ENCODE measurements at places on chromosomes 6 and 20.

DNA sequence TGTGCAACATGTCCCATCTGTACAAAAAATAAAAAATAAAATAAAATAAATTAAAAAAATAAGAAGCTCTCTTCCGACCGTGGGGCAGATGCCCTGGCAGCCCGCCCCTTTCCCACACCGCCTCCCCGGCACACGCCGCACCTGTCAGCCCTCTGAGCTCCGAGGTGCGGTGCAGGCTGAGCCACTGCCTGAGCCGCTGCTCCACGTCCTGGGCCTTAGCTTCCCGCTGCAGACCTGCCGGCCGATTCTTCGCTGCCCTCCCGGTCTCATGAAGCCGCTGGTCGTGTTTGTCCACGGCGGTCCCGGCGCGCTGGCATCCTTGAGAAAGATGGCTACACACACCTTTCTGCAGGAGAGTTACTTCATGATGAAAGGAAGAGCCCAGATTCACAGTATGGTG lies 10.7 kb upstream of the CLPSL2 start:
- DNase-seq: no peak

DNA sequence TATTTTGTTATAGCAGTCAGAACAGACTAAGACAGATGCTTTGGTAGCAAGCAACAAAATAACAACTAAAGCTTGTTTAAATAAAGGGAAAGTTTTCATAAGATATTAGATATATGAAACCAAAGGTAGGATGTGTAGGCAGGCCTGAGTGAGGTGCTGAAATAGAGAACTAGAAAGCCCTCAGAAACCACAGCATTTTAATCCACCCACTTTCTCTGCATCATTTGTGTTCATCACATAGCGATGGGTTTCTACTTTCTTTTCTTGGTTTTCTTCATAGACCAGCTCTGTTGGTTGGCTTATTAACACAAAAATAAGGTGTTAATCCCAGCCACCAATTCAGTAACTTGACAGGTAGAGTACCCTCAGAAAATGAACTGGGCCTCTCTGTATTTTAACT lies 58.6 kb downstream of the RPS12 start:
- DNase-seq: no peak

- DNase-seq: no peak
Measured at GRCh38 chr20:3074812-3075211, 3.4 kb downstream of the OXT start.

- DNase-seq: no peak
Measured at GRCh38 chr6:65116326-65116725, 590.7 kb downstream of the EYS start.

- DNase-seq: no peak
Measured at GRCh38 chr6:34115403-34115795, 30.5 kb downstream of the GRM4 start.

DNA sequence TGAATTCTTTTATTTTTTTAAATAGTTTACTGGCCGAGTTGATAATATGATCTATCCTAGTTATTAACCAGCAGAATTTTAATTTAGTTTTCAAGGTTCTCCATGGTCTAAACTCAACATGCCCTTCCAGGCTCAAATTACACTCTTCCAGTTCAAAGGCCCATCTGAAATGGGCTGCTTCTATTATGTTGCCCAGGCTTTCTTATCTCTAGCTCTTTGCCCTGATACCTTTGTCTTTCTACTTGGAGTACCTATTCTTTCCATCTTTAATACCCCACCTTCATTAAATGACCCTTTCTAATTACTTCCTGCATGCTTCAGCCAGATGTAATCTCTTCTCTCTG lies 541.2 kb upstream of the FLRT3 start:
- DNase-seq: no peak
